ENCODE measurements at places on chromosomes 3 and 15.

- DNase-seq: no peak
Measured at GRCh38 chr15:37041042-37041441, 59.3 kb downstream of the MEIS2 start.

- no peak for DNase-seq
Measured at GRCh38 chr15:70049701-70050301, 47.9 kb downstream of the TLE3 start.

- peak; percentile 47 for DNase-seq
Measured at GRCh38 chr3:143970773-143971358, 757 bp upstream of the DIPK2A start.

DNA sequence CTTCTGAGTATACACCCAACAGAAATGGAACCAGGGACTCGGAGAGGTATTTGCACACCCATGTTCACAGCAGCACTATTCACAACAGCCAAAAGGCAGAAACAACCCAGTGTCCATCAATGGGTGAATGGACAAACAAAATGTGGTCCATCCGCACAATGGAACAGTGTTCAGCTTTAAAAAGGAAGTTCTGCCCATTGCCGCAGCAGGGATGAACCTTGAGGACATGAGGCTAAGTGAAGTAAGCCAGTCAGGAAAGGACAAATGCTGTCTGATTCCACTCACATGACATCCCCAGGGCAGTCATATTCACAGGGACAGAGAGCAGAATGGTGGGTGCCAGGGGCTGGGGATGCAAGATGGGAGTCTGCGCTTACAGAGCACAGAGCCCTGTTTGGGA, 7.5 kb downstream of the IQSEC1 start:
- DNase-seq: no peak

GRCh38 chr3:58520403-58521335, 16.3 kb downstream of the ACOX2 start:
- peak; percentile 36 for DNase-seq

DNA sequence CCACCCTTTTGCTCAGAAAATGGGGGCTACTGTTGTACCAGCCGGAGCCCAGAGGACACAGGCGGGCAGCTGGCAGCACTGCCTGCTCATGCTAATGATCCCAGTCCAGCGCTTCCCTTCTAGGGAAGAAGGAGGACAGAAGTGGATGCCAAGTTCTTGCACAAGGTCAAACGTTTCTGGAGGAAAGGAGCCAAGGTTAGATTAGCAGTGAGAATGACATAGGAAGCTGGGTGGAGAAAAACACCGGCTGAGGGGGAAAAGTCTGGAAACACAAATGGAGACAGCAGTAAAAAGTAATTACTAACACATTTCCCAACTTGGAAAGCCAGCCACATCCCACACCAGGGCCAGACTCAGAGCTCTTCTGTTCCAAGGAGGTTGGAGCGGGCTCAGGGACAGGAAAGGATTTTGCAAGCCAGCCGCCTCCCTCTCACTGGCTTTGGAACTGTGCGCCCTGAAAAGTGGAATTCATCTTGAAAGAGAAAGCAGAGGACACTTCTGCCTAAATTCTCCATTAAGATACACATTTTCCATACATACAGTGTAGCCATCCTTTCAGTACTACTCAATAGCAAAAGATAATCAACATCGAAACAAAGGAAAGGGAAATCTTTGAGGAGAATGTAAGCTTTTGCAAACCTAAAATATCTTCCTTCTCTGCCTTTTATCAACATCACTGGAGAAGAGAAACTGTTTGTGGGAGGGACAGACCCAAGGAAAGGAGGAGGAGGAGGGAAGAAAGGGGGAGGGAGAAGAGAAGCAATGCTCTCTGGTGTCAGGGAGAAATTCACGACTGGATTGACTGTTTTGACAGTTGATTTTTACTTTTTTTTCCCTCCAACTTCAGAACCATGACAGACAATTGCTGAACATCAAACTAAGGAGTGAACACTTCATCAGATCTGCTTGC, 133.6 kb downstream of the CD47 start:
- DNase-seq: peak; percentile 75

- DNase-seq: no peak
Measured at GRCh38 chr15:77838061-77838460, 205.3 kb upstream of the LINGO1 start.

GRCh38 chr3:124818398-124819091, 68.6 kb downstream of the ITGB5 start:
- DNase-seq: no peak

DNA sequence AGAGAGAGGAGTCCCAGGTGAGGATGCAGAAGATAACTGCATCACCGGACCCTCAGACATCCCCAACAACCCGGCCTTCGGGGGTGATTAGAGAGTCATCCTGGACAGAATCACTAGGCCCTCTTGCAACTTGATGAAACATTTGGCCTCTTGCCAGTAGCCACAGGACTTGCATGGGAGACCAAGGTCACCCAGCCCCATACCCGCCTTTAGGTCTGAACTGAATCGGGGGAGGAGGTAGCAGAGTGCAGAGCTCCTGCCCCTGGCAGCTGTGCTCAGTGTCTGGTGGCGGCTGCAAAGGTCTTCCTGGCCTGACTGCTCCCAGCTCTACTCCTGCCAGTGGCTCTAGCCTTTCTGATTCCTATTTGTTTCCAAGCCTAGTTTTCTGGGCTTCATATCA, 12.4 kb downstream of the PIF1 start:
- DNase-seq: peak; percentile 40

- DNase-seq: no peak
Measured at GRCh38 chr3:49609815-49610214, 55.5 kb downstream of the BSN start.

GRCh38 chr3:24899373-24899772, 404.7 kb upstream of the THRB start:
- no peak for DNase-seq

GRCh38 chr3:110267304-110267845, 804.2 kb upstream of the NECTIN3 start:
- DNase-seq: no peak

- peak; percentile 27 for DNase-seq
Measured at GRCh38 chr15:98123297-98123696, 162.8 kb downstream of the ARRDC4 start.
